Activated T-helper 2 cell treated with anti-CD3 and anti-CD28 coated beads, Interferon-gamma antibody, Interleukin-2, Interleukin-4, amounts not matched to agents 10 μg/mL and 5 μg/mL and 100 μg/mL, durations not matched to agents 14 hours and 24 hours and 36 hours (primary cell): ENCODE measurements at places on chromosomes 16 and 17. TPM values are rescaled to one million over a fixed set of nuclear protein-coding genes. Genes with fewer than 3 reads are reported as not detected.
A peak's percentile ranks its signal among the peaks of the same experiment; 100 is the strongest.

KIF18B gene
- 46.7 and 47.1 TPM in 2 replicates for total RNA-seq

DNA sequence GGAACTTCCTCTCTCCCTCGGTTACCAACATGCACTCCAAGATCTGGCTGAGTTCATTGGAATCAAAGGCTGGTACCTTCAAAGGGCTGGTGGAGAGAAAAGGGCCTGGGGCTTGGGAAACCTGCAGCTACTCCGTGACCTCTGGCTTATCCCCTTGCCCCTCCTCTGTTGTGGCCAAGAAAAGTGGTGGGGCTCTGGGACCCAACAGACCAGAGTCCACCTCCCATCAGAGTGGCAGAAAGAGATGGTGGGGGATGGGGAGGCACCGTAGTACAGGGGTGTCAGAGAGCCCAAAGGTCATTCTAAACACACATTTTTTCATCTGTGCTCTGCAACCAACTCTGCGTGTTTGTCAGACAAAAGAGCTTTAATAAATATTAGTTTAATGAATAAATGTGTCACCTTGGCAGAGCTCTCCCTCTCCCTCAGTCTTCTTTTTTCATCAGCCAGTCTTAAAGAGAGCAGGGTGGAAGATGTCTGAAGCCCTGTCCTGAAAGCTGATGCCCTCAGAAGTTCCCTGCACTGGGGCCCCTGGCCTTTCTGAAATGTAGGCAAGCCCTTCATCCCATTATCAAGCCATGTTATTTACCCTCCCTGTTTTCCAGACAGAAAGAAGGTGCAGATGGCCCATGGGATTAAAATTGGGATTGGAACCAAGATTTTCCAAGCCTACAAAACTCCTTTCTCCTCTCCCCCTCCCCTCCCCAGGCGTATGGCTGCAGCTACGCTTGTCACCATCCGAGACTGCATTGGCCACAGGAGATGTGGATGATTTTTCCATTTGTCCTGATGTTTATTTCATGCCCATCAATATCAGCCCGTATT lies 227.3 kb downstream of the CCDC182 start:
- no peak overlapping the region for H3K27ac ChIP-seq
- no peak for DNase-seq

DNA sequence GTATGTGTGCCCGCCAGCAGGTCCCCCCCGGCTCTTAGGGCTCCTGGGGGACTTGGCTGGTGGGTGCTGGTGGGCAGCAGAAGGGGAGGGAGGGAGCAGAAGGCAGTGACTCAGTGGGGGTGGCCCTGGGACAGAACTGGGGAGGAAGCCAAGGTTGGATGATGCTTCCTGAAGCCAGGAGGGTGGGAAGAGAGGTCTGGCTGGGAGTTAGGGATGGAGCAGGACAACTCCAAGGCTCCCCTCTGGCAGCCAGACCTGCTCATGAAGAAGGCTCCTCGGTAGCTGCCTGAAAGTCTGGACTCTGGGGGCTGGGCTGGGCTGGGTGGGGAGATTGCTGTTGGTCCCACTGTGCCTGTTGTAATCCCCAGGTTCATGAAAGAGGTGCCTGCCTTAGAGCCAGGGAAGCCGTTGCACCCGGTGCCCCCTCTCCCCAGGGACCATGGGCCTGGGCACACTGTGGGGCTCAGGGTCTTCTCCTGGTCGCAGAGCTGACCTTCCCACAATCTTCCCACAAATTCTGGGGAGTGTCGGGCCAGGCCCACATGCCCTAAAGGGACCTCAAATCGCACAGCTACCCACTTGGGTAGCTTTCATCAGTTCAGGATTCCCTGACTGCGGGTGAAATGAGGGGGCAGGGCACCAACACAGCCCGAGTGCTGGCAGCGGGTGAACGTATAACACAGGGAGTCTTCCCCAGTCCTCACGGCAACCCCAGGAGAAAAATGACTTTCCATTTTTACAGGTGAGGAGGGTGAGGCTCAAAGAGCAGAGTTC lies 1.1 kb upstream of the PLEKHG4 start:
- H3K4me1 ChIP-seq = peaks cover 24% of the 10 kb centered on the region
- peaks cover 19% of the 10 kb centered on the region for H3K36me3 ChIP-seq
- H3K27ac ChIP-seq = peak overlapping the region; percentile 86
- peak overlapping the region; percentile 84 for H3K4me3 ChIP-seq
- DNase-seq = no peak
- H3K27me3 ChIP-seq = no peaks in the 10 kb centered on the region

KCNJ12 gene
- total RNA-seq = not detected in 2 replicates

COX6A2 gene
- total RNA-seq = not detected in 2 replicates

DNA sequence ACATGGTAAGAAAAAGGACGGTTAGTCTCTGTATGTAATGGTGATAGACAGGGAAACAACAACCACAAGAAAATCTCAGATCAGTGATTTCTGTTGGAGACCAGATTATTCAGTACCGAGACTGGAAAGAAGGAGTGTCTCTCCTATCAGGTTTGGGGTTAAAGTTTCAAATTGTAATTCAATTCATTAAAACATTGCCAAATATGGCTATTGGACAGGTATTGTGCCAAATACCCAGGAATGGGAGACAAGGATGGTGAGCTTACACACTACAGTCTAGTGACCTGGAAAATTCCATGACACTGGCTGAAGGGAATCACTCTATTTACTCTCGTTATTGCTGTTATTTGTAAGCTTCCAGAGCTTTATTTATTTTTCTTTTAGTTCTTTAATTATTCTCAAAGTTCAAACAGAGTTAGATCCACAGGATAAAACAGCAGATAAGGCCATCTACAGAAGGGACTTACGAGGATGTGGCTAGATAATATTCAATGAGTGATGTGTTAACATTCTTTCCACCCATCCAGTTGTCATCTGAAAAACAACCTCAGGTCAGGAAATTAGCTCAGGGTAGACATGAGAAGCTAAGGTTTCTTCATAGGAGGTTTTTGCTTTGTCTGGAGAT lies 25.1 kb upstream of the MMD start:
- no peak for DNase-seq
- H3K27me3 ChIP-seq = peaks cover 7% of the 10 kb centered on the region
- no peak overlapping the region for H3K4me3 ChIP-seq
- H3K27ac ChIP-seq = no peak overlapping the region

DNA sequence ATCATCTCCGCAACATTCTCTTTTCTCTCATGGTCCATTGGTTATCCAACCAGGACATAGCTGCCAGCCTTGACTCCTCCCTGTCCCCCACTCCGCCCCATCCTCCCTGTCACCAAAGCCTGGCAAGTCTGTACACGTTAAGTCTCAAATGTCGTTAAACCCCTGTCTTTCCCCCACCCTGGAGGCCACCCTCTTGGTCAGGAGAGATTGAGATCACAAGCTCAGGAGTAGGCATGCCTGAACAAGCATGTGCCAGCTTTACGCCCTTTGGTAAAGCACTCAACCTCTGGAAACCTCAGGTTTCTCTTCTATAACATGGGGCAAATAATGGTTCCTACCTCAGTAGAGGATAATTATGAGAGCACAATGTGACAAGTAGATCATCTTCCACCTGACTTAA lies 38.1 kb upstream of the CCL1 start:
- no peaks in the 10 kb centered on the region for H3K36me3 ChIP-seq
- DNase-seq = no peak
- H3K27me3 ChIP-seq = no peaks in the 10 kb centered on the region
- peaks cover 40% of the 10 kb centered on the region for H3K4me1 ChIP-seq

DNA sequence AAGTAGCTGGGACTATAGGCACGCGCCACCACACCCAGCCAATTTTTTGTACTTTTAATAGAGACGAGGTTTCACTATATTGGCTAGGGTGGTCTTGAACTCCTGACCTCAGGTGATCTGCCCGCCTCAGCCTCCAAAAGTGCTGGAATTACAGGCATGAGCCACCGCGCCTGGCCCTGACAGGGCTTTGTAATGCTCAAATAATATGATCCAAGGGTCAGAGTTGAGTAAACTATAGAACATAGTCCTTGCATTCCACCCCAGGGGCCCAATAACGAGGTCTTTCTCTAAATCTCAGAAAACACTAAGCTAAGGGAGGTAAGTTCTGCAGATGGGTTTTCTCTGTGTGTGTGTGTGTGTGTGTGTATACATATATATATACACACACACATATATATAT lies 5.8 kb upstream of the MEOX1 start:
- no peak overlapping the region for H3K27ac ChIP-seq
- H3K4me3 ChIP-seq = no peak overlapping the region
- H3K27me3 ChIP-seq = no peaks in the 10 kb centered on the region
- no peaks in the 10 kb centered on the region for H3K36me3 ChIP-seq
- H3K4me1 ChIP-seq = peaks cover 35% of the 10 kb centered on the region

KRTAP17-1 gene
- total RNA-seq = not detected in 2 replicates

DNA sequence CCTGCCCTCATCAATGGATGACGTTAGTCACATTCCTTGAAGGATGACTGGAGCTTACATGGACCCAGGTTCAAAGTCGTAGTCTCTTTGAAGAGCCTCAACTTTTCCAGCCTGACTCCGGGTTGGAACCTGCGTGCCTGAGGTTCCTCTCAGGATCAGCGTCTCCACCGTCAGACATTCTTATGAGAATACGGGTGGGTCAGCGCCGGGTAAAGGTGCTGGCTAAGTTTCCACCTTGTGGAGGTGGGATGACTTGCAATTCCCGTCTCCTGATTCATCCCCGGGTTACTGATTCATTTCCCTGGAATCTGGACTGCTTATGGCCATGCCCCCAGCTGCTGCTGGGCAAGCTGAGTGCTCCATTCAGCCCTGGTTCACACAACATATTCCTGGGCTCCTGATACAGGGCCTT lies 38.9 kb upstream of the CMIP start:
- no peak overlapping the region for H3K4me3 ChIP-seq
- no peaks in the 10 kb centered on the region for H3K36me3 ChIP-seq
- H3K27ac ChIP-seq = no peak overlapping the region

GRCh38 chr17:43545383-43545632 lies 832 bp downstream of the ETV4 start:
- no peak overlapping the region for H3K27ac ChIP-seq
- H3K4me3 ChIP-seq = peak overlapping the region; percentile 90
- H3K27me3 ChIP-seq = peaks cover 43% of the 10 kb centered on the region

- H3K27ac ChIP-seq = no peak overlapping the region
- no peak for DNase-seq
Measured at GRCh38 chr16:80663078-80663477, 122.3 kb downstream of the DYNLRB2 start.

GRCh38 chr17:48571826-48572417 lies 6.2 kb downstream of the HOXB4 start:
- H3K4me3 ChIP-seq = no peak overlapping the region
- DNase-seq = no peak
- H3K27me3 ChIP-seq = peaks cover 24% of the 10 kb centered on the region
- H3K27ac ChIP-seq = no peak overlapping the region
- peaks cover 12% of the 10 kb centered on the region for H3K36me3 ChIP-seq
- peaks cover 21% of the 10 kb centered on the region for H3K4me1 ChIP-seq

DNA sequence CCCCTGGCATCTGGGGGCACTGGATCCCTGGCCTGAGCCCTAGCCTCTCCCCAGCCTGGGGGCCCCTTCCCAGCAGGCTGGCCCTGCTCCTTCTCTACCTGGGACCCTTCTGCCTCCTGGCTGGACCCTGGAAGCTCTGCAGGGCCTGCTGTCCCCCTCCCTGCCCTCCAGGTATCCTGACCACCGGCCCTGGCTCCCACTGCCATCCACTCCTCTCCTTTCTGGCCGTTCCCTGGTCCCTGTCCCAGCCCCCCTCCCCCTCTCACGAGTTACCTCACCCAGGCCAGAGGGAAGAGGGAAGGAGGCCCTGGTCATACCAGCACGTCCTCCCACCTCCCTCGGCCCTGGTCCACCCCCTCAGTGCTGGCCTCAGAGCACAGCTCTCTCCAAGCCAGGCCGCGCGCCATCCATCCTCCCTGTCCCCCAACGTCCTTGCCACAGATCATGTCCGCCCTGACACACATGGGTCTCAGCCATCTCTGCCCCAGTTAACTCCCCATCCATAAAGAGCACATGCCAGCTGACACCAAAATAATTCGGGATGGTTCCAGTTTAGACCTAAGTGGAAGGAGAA lies 13.5 kb downstream of the STH start:
- H3K36me3 ChIP-seq = no peaks in the 10 kb centered on the region
- H3K4me1 ChIP-seq = no peaks in the 10 kb centered on the region
- no peak overlapping the region for H3K27ac ChIP-seq
- H3K27me3 ChIP-seq = no peaks in the 10 kb centered on the region
- H3K4me3 ChIP-seq = no peak overlapping the region

GRCh38 chr16:56072096-56072495 lies 119.2 kb upstream of the GNAO1 start:
- H3K27me3 ChIP-seq = peaks cover 5% of the 10 kb centered on the region
- no peak overlapping the region for H3K27ac ChIP-seq
- no peak for DNase-seq
- no peaks in the 10 kb centered on the region for H3K36me3 ChIP-seq

ALOXE3 gene
- total RNA-seq = not detected in 2 replicates

- no peaks in the 10 kb centered on the region for H3K4me1 ChIP-seq
- DNase-seq = no peak
Measured at GRCh38 chr17:34122515-34122914, 132.6 kb upstream of the CCL2 start.

CHST6 gene
- total RNA-seq = not detected in 2 replicates

GRCh38 chr17:9401434-9401833 lies 174.2 kb downstream of the STX8 start:
- no peaks in the 10 kb centered on the region for H3K36me3 ChIP-seq
- no peak for DNase-seq
- no peaks in the 10 kb centered on the region for H3K27me3 ChIP-seq
- no peaks in the 10 kb centered on the region for H3K4me1 ChIP-seq
- H3K4me3 ChIP-seq = no peak overlapping the region

DNA sequence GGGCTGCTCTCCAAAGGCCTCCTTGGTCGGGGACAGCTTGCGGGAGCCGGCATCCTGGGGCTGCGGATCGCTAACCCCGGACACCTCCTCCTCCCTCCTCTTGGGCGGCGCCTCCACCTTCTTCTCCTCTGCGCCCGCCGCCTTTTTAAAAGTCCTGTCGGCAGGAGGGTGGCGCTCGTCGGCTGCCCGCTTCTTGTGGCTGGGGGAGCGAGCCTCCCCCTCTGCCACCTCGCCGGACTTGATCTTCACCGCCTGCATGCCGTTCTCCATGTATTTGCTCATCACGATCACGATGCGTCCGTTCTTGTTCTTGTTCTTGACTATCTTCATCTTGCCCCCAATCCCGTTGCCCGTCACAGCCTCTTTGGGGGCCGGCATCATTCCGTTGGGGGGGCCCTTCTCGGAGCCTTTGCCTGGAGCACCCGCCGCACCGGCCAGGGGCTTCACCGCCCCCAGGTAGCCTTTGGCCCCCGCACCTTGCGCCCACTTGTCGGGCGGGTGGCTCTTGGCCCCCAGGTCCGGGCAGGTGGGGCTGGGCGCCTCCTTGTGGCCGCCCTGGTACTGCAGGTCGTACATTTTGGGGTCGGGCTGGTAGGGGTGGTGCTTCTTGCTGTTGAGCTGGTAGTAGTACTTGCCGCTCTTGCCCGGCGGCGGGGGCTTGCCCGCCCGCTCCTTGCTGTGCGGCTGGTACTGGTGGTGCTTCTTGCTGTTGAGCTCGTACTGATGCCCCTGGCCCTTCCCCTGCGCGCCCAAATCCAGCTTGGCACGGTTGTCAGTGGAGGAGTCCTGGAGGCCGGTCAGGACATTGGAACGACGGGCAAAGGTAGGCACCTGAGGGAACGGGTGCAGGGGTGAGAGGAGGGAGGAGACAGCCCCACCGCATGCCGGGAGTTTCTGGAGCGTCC lies 4.4 kb downstream of the CBX4 start:
- no peak overlapping the region for H3K27ac ChIP-seq
- H3K4me3 ChIP-seq = no peak overlapping the region
- peaks cover 12% of the 10 kb centered on the region for H3K4me1 ChIP-seq
- H3K27me3 ChIP-seq = peaks cover 3% of the 10 kb centered on the region
- H3K36me3 ChIP-seq = peaks cover 19% of the 10 kb centered on the region

ANKRD40CL gene
- total RNA-seq = not detected in 2 replicates
